Large intestine (tissue), 12 donors: ENCODE measurements at places on chromosomes 11 and 22. TPM values are rescaled to one million over a fixed set of nuclear protein-coding genes. Genes with fewer than 3 reads are reported as not detected.

GRCh38 chr22:50456026-50456425, 18.8 kb downstream of the SBF1 start:
- no peaks in the 10 kb centered on the region for H3K27me3 ChIP-seq
- no peak overlapping the region for H3K4me3 ChIP-seq
- H3K27ac ChIP-seq: no peak overlapping the region
- DNase-seq: no peak
- H3K36me3 ChIP-seq: peaks cover 79% of the 10 kb centered on the region

TPCN2 gene
- 31.0 TPM for polyA plus RNA-seq

GRCh38 chr11:128733440-128734102, 39.7 kb downstream of the FLI1 start:
- no peaks in the 10 kb centered on the region for H3K36me3 ChIP-seq
- DNase-seq: no peak
- no peak overlapping the region for H3K4me3 ChIP-seq
- no peaks in the 10 kb centered on the region for H3K4me1 ChIP-seq
- peaks cover 13% of the 10 kb centered on the region for H3K27me3 ChIP-seq
- no peak overlapping the region for H3K27ac ChIP-seq

DNA sequence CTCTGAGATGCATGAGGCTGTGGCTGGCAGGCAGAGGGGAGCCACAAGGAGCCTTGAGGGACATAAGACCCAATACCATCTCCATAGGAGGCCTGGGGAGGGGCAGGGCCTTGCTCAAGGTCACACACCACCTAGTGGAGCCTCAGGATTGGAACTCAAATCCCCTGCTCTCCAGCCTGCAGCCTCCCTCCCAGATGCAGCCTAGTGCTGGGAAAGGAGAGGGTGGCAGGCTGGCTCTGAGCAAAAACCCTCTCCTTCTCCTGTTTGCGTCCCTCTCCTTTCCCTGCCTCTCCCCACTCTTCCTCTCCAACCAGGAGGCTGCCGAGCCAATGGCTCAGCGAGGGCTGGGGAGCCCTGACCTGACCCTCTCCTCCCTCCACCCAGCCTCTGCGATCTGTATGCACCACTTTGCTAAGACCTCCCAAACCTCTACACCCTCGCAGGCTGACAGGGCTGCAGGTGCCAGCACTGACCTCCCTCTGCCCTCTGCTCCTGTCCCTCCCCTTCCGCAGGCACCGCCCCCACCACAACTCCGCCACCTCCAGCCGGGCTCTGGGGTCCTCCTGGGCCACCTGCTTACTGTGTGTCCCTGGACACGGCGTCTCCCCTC, 14.7 kb downstream of the IGLL1 start:
- peak overlapping the region; percentile 35 for H3K4me3 ChIP-seq
- H3K27me3 ChIP-seq: peaks cover 13% of the 10 kb centered on the region
- peak; percentile 26 for DNase-seq
- peaks cover 6% of the 10 kb centered on the region for H3K4me1 ChIP-seq
- no peaks in the 10 kb centered on the region for H3K36me3 ChIP-seq
- no peak overlapping the region for H3K27ac ChIP-seq

GAB4 gene
- polyA plus RNA-seq: not detected

GRCh38 chr11:87438416-87438815, 400.7 kb downstream of the TMEM135 start:
- no peaks in the 10 kb centered on the region for H3K4me1 ChIP-seq
- no peaks in the 10 kb centered on the region for H3K36me3 ChIP-seq
- no peak overlapping the region for H3K27ac ChIP-seq
- no peak for DNase-seq
- H3K27me3 ChIP-seq: no peaks in the 10 kb centered on the region

- no peak overlapping the region for H3K27ac ChIP-seq
- H3K4me3 ChIP-seq: no peak overlapping the region
- no peaks in the 10 kb centered on the region for H3K36me3 ChIP-seq
- H3K4me1 ChIP-seq: no peaks in the 10 kb centered on the region
- DNase-seq: peak; percentile 4
These were observed 335 bp upstream of the SEZ6L start for GRCh38 chr22:26168939-26169314.

- no peak for DNase-seq
- H3K4me1 ChIP-seq: no peaks in the 10 kb centered on the region
- no peaks in the 10 kb centered on the region for H3K36me3 ChIP-seq
- H3K27me3 ChIP-seq: no peaks in the 10 kb centered on the region
- H3K4me3 ChIP-seq: no peak overlapping the region
These were observed 452.0 kb upstream of the KIRREL3 start for GRCh38 chr11:127452533-127452932.

LDHAL6A gene
- 0.33 TPM for polyA plus RNA-seq
